Choroid plexus epithelial cell (primary cell): ENCODE measurements at places on chromosomes 6 and 20.

GRCh38 chr20:35277127-35277526 is 795 bp downstream of the MMP24OS start:
- DNase-seq, result no peak

DNA sequence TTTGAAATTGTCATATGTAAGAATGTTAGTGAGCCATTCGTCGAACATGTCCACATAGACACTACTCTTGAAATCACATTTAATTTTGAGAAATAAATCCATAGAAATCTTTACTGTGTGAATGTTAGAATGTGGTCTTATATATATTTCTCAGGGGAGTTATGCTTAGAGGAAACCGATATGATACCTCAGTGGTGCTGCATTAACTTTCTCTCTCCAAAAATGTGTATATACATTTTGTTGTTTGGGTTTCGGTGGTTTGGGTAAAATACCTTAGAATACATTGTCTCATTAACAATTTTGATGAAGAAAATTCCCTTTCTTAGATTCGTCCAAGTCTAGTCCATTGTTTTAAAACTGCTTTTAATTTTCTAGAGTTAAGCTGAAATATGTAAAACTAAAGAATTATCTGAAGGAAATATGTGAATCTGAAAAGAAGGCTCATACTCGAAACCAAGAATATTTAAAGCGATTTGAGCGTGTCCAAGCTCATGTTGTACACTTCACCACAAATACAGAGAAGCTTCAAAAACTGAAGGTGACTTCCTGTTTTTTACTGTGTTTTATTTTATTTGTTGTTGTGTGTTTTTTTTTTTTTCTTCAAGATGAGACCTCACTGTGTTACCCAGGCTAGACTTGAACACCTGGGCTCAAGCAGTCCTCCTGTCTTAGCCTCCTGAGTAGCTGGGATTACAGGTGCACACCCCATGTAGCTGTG is 10.3 kb downstream of the KIZ start:
- no peak for DNase-seq

DNA sequence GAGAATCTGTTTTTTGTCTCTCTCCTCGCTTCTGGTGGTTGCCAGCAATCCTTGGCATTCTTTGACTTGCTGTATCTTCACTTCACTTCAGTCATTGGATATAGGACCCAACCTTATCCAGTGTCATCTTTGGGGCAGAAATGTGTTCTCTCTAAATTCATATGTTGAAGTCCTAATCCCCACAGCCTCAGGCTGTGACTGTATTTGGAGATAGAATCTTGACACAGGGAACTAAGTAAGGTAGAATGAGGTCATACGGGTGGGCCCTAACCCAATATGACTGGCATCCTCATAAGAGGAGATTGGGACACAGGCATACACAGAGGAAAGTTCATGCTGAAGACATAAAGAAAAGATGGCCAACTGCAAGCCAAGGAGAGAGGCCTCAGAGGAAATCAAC is 51.9 kb upstream of the TPD52L1 start:
- no peak for DNase-seq

DNA sequence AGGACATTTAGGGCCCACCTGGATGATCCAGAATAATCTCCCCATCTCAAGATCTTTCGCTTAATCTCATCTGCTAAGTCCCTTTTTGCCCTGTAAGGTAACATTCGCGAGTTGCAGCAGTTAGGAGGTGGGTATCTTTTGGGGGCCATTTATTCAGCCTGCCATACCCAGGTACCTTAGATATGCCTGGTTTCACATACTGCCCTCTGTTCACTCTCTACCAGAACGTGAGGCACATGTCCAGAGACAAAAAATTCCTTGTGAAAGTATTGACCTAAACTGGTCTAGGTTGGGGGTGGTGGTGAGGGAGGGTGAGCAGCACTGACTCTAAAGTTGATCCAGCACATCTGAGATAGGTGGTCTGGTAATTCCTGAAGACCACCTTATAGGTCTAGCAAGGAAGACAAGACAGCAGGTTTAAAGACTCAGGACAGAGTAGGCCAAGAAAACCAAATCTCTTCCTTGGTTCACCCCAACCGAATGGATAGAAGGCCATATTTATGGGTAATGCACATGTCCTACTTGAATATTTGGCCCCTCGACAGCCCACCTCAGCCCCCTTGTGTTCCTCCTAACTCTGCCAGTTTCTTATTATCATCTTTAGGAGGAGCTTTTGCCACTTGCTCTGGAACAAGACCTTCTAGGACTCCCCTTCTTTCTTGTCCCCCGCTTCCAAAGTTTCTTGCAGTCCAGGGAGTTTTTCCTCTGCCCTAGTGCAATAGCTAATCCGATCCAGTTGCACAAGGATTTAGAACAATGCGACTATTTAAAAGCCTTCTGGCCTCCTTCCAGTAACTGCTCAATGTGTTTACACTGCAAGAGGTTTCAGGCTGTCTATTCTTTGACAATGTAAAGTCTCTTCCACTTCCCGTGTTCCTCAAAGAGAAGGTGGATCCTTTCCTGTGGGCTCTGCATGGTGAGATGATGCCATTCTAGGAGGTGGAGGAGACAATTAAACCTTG is 213.0 kb upstream of the LAMP5 start:
- peak; percentile 80 for DNase-seq

DNA sequence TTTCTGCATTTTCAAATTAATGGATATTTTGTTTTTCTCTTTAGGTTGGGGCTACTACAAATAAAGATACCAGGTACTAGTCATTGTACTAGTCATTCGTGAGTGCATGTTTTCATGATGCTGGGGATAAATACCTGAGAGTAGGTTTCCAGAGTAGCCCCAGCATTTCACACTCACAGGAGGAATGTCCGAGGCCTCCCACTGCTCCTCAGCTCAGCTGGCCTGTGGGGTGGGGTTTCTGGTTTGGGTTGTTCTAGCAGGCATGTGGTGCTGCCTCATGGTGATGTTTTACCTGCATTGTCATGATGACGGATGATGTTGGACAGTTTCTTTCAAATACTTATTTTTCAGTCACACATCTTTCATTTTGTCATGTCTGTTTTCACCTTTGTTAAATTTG is 144.5 kb downstream of the SMOC2 start:
- DNase-seq, result no peak

GRCh38 chr6:147904416-147904815 is 395.9 kb downstream of the SAMD5 start:
- no peak for DNase-seq

DNA sequence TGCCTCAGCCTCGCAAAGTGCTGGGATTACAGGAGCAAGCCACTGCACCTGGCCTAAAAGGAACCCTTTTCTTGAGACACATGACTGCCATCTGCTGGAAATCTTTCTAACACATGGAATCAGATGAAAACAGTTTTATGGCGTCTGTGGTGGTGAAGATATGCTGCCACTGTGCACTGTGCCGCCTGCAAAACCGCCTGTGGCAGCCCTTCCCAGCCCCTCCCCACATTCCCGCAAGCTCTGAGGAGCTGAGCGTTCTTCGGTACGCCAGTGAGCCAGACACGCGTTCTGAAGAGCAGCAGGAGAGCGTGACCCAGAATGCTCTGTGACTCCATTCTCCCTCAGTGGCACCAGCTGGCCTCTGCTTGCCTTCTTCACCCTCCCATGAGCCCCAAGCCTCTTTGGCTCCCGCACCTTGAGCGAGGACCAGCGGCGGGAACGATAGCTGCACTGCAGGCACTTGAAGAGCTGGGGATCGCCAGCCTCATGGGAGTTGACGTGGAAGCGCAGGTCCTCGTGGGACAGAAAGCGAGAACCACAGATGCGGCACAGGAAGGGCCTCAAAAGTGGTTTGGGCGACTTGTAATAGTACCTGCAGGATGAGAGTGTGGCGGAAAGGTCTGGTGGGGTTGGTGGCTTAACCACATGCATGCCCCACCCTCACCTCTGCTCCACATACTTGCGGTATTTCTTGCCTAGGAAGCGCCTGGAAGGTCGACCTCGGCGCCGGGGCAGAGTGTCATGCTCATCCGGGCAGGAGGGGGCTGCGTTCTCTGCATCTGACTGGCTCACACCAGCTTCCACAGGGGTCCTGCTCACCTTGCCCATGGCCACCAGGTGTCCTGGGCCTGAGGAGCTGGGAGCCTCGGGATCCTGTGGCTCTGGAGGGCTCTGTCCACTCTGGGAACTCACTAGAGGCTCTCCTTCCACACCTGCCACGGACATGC is 8.7 kb downstream of the ZNF335 start:
- peak; percentile 77 for DNase-seq

DNA sequence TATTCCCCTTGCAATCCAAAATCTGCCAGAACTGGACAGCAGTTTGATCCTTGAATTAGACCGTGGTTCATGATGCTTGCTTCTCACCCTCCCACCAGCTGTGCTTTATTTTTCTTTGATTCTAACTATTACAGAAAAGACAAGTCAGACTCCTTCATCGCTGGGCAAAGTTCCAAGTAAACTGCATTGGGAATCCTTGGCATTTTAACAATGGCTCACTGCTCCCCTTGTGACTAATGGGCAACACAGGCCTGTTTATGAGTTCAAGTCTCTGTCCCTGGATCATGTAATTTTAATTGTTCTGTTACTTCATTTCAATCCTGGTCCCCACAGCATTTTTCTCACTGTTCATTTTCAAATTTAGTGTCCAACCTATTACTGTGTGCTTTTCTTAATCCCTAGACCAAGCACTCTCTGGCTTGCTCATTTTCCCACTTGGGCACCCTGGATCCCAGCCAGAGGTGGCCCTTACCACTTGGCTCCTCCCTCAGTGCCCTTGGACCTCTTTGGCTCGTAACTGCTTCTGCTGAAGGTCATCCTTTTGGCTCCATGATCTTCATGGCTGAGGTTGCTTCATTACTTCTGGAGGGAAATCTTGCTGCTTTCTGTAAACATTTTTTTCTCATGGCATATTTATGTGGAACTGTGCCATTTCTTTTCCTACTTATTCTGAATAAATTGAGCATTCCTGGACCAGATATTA is 32.8 kb downstream of the PSMB9 start:
- DNase-seq, result peak; percentile 86

DNA sequence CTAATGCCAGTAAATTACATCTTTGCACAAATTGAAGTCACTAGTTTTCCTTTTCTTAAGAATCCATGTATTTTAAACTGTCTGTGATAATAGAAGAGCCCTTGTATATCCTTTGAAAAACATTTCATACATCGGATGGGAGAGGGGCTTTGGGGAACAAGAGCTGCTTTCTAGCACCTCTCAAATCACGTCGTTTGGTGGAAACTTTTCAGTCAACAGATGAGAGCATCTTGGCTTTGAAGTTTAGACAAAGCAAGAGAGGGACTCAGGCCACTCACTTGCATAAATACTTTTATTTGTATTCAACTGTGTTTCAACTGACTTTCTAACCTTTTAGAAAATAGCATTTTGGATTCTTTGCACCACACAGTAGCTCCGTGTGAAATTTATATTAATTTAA is 502.3 kb upstream of the IMPG1 start:
- no peak for DNase-seq

GRCh38 chr6:68642977-68643376 is 7.9 kb downstream of the ADGRB3 start:
- DNase-seq, result no peak

DNA sequence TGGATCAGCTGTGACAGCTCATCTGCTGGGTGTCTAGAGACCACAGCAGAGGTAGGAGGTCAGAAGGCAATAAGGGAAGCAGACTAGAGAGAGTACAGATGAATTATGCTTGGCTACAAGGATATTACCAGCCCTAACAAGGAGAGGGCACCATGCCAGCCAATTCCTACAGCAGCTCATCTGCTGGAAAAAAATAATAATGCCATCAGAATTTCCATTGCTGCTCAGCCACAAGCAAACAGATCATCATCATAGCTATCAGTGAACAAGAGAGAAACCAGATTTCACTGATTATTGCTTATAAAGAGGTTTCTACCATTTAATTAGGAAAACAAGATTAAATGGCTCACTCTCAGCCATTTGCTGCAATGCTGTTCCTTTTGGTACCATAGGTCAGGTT is 66.5 kb downstream of the PSMG4 start:
- DNase-seq, result peak; percentile 72

- DNase-seq, result no peak
Measured at GRCh38 chr6:106666282-106667021, 37.1 kb downstream of the QRSL1 start.

GRCh38 chr6:2448826-2449571 is 203.6 kb upstream of the GMDS start:
- DNase-seq, result peak; percentile 86

DNA sequence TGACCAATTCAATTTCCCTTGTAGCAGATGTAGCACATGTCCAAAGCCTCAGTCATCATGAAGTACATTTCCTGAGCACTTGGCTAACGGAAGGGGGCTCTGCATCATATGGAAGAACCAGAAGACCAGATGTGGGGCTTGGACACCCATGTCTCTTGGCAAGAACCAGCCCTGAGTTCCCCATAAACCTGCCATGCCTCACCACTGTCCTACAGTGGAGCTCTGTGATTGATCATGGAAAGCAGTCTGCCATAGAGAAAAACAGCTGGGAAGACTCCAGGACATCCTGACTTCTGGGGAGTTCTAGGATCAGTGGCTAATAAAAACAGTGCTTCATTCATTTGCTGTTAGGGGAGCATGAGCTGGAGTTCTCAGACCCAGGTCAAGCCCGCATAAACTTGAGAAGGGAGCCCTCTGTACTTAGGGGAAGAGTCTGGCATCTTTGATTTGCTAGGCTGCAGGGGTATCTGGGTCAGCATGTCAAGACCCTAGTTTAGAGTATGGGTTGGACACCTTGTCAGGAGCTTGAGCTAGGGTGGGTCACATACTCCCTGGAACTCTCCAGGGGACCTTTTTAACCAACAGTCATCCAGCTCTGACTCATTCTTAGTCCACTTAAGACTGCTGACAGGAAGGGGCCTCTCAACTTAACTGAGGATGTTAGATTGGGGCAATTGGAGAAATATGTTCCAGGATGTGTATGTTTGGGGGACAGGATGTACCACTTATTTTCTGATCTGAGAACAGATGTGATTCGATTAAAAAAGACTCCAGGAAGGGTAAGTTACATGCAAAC is 26.3 kb upstream of the TRAM2 start:
- peak; percentile 84 for DNase-seq

GRCh38 chr20:32521780-32522525 is 63.2 kb downstream of the NOL4L start:
- peak; percentile 72 for DNase-seq

DNA sequence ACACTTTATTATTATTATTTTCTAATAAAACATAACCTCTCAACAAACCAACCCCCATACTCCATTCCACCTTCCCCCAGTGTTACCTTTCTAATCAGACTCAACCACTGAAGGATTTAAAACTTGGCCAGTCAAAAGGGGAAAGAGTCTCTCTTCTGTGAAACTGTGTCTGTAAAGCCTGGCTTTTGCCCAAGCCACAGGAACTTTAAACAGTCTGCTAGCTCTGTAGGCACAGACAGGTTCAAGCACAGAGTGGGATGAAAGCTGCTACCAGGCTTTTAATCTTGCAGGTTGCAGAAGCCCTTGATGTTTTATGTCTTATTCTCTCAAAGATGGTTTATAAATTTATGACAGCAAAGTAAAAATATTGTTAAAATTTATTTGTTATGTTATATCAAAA is 585.7 kb downstream of the TENT5A start:
- peak; percentile 83 for DNase-seq

DNA sequence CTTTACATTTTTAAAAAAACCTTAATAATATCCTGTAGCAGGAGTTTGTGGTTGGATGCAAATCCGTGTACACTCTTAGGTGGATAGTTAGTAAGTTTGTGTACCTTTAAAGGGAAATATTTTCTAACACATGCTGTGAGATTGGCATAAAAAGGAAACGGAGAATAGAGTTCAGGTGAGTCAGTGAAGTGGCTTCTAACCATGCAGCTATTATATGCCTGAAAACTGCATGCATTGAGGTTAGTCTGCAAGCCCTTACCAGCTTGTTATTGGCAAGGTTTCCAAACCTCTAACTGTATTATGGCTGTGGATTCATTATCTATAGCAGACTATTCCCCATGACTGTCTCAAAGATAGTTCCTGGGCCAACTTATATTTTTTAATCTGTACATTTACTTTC is 420.6 kb upstream of the MMS22L start:
- no peak for DNase-seq
